ENCODE measurements at places on chromosomes 1 and 21.

- DNase-seq: no peak
Measured at GRCh38 chr21:31135531-31136184, 97.4 kb upstream of the KRTAP19-8 start.

DNA sequence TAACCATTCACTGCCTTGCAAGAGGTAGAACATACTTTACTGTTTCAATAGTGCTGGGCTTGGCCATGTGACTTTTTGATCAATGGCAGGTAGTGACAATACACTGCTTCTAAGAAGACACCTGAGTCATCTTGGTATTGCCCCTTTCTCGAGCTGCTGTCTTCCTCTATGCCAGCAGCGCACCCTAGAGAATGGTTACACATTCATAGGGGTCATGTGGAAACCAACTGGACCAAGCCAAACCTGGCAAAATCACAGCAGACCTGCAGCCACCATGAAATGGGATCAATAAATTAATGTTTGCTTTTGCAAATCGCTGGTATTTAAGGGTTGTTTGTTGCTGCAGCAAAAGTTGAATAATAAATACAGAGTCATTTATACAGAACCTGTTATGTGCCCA lies 122.3 kb downstream of the GRIK1 start:
- DNase-seq: no peak

DNA sequence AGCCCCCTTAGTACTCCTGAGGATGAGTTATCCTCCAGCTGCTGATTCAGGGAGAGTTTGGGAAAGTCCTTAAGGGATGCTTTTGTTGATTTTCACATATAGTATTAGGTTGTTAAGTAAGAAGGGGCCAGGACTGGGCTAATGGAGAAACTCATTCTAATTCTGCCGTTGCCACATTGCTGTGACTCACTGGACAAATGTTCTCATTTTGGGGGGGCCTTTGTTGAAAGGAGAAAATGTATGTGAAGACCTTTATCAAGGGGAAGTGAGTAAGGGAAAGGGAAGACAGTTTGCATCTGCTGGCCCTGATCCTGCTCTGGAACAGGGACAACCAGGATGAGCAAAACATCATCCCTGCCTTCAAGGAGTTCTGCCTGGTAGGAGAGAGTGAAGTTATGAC lies 123.2 kb upstream of the FGGY start:
- peak; percentile 91 for DNase-seq

DNA sequence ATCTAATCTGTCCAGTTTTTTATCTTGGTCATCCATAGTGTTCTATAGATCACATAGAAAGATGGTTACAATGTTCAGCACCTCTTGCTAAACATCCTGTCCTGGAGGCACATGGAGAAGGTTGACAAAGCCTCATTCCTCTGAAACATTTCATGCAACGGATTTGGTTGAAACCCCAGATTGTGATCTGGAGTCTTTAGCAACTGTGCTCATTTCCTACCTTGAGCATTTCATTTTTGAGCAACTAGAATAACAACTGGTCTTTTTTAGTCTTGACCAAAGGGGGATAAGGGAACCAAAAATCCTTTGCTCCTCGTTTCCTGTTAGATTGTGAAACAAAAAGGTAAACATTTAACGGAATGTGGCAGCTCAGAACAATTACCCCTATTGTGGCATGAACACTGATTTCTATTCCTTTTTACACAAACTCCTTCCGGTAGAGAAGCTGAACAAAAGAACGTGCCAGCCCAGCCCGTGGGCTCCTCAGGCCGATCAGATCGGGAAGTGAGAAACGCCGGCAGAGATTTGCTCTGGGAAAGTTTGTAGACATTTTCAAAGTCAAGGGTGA lies 94.7 kb upstream of the ERRFI1 start:
- DNase-seq: no peak

GRCh38 chr1:39876144-39876543 lies 7.2 kb downstream of the TRIT1 start:
- no peak for DNase-seq

- DNase-seq: no peak
Measured at GRCh38 chr1:248361121-248361715, at the start of gene OR2T4. TSS of gene OR2T4 (plus strand) at chr1:248361665. CDS start at chr1:248361665, 0 bp downstream.
